ENCODE measurements at places on chromosomes 4 and X. TPM values are rescaled to one million over a fixed set of nuclear protein-coding genes. Genes with fewer than 3 reads are reported as not detected.

GRCh38 chrX:133258481-133258880 is 40.3 kb upstream of the TFDP3 start:
- no peak for DNase-seq

GRCh38 chr4:704198-704891 is 1.3 kb upstream of the PCGF3 start:
- no peak for DNase-seq

- no peak for DNase-seq
Observed at GRCh38 chr4:13940921-13941320, 313.4 kb upstream of the BOD1L1 start.

Gene C4orf51
- total RNA-seq: not detected

Gene SULT1E1
- not detected for total RNA-seq
